ENCODE measurements at places on chromosomes 13 and 19. TPM values are rescaled to one million over a fixed set of nuclear protein-coding genes. Genes with fewer than 3 reads are reported as not detected.

DNA sequence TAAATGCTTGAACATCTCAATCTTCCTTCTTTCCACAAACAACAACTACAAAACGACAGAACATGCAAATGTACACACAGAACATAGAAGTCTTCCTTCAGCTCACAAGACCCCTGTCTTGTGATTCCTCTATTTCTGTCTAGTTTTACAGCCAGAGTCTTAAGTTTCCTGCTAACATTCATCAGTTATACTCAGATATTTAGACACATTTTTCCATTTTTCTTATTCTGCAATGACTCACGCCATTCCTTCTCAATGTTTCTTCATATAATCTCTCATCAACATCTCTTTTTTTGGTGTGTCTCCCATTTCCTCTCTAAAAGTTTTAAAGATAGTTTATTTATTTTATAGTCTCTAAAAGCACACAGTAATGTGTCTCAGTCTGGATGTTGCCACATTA, 1872.9 kb upstream of the PCDH20 start:
- ATAC-seq, result no peak

GRCh38 chr13:18951412-18951811, 230.2 kb downstream of the TUBA3C start:
- ATAC-seq, result no peak

The FAM98C gene
- 26.1 TPM for total RNA-seq

DNA sequence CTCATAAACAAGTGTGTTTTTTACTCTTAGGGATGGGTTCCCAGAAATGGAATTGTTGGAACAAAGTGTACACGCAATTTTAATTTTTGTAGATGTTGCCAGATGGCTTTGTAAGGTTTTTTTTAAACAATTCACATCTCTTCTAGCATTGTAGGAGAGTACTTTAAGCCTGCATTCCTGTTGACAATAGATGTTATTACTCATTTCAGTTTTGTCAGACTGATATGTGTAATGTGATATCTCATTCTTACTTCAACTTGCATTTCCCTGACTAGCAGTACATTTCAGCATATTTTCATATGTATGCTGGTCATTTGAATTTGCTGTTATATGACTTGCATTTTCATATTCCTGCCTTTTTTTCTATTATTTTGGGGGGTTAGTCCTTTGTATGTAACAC, 186.6 kb upstream of the SLITRK6 start:
- ATAC-seq, result no peak

The PHF11 gene
- 64.5 TPM for total RNA-seq

DNA sequence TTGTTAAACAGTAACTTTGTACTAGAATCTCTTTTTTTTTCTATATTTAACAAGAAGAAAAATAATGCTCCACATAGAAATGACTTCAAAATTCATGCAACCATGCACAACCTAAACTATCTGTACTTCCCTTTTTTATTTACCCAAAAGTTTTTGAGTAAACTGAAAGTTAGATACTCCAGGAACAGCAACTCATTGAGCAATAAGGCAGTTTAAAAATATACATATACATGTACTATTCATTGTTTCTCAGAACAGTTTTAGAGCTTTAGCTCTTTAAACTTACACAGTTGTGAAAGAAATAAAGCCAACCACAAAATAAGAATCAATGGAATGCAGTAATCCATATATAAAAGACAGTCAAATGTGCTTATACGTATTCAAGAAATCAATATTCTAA, 39.2 kb downstream of the MTMR6 start:
- no peak for ATAC-seq

The GPC6 gene
- not detected for total RNA-seq

GRCh38 chr19:49890349-49891311, 6.1 kb downstream of the IL4I1 start:
- peak; percentile 37 for ATAC-seq

Data from activated T-helper 17 cell treated with anti-CD3 and anti-CD28 coated beads, Interleukin-2, amount 50 U/mL, for 72 hours (primary cell).